Activated CD8-positive, alpha-beta memory T cell treated with anti-CD3 and anti-CD28 coated beads, Interleukin-2, amount 10 ng/mL, durations not matched to agents 7 days and 5 days (primary cell): ENCODE measurements at places on chromosomes 1 and 21. TPM values are rescaled to one million over a fixed set of nuclear protein-coding genes. Genes with fewer than 3 reads are reported as not detected.

- no peaks in the 10 kb centered on the region for H3K36me3 ChIP-seq
- no peak overlapping the region for H3K4me3 ChIP-seq
- H3K27ac ChIP-seq, result no peak overlapping the region
- H3K4me1 ChIP-seq, result no peaks in the 10 kb centered on the region
Observed at GRCh38 chr1:92822879-92823278, 9.0 kb upstream of the RPL5 start.

GRCh38 chr1:16091296-16091695 is 17.8 kb upstream of the FAM131C start:
- no peak overlapping the region for H3K4me3 ChIP-seq
- H3K27ac ChIP-seq, result no peak overlapping the region
- H3K27me3 ChIP-seq, result peaks cover 18% of the 10 kb centered on the region
- H3K36me3 ChIP-seq, result no peaks in the 10 kb centered on the region
- H3K4me1 ChIP-seq, result no peaks in the 10 kb centered on the region
- no peak for DNase-seq

DNA sequence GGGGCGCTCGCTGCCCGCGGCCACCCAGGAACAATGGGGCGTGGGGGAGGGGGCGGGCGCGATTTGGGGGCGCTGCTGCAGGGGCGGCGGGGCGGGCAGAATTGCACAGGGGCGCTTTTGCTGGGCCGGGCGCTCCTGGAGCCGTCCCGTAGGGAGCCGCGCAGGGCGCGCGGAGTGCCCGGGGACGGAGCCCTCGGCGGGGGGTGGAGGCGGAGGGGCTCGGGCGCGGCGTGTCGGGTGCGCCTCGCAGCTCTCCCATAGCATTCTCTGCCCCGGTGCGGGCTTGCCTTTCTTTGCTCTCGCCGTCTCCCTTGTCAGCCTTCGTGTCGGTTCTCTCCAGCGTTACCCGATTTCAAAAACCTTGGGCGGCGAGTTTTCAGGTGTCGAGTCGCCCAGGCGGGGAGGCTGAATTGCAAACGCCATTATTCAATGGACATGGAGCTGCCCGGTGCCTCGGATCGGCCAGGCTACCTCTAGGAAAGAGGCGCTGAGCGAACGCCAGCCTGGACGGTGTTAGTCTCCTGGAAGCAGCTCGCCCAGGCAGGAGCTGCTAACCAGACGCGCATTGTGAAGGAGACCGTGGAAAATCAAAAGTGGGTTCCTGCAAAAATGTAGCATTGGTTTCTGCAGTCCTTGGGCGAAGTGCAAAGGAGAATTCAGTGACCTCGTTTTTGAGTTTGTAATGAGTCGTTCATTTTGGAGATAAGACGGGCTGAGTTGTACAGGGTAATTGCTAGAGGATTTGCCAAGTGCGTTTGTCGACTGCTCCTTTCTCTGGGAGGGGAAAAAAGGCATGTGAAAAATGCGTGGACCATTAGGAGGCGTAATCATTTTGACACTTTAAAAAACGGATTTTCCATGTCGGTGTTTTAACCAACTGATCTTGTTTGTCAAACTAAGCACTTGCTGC is 626 bp downstream of the CXADR start:
- no peak overlapping the region for H3K27ac ChIP-seq
- peaks cover 34% of the 10 kb centered on the region for H3K27me3 ChIP-seq
- H3K4me3 ChIP-seq, result peak overlapping the region; percentile 71
- H3K4me1 ChIP-seq, result peaks cover 18% of the 10 kb centered on the region

RAB42 gene
- not detected for total RNA-seq

TRAF5 gene
- total RNA-seq, result 63.2 TPM

ZMYND12 gene
- total RNA-seq, result 1.1 TPM

- H3K4me1 ChIP-seq, result no peaks in the 10 kb centered on the region
- H3K36me3 ChIP-seq, result no peaks in the 10 kb centered on the region
- peaks cover 27% of the 10 kb centered on the region for H3K27me3 ChIP-seq
- DNase-seq, result no peak
- no peak overlapping the region for H3K4me3 ChIP-seq
Observed at GRCh38 chr1:201653883-201654282, 115.0 kb downstream of the NAV1 start.
